Activated T-helper 2 cell treated with anti-CD3 and anti-CD28 coated beads, Interferon-gamma antibody, Interleukin-2, Interleukin-4, amounts not matched to agents 10 μg/mL and 5 μg/mL and 100 μg/mL, durations not matched to agents 14 hours and 24 hours and 36 hours (primary cell): ENCODE measurements at places on chromosomes 16 and 17.
A peak's percentile ranks its signal among the peaks of the same experiment; 100 is the strongest.

- H3K27me3 ChIP-seq, result no peaks in the 10 kb centered on the region
- DNase-seq, result no peak
- no peaks in the 10 kb centered on the region for H3K4me1 ChIP-seq
- no peaks in the 10 kb centered on the region for H3K36me3 ChIP-seq
- no peak overlapping the region for H3K27ac ChIP-seq
Observed at GRCh38 chr17:54626146-54626703, 274.4 kb upstream of the TOM1L1 start.

GRCh38 chr16:88407807-88408206 lies 25.0 kb downstream of the ZNF469 start:
- no peak for DNase-seq
- no peaks in the 10 kb centered on the region for H3K27me3 ChIP-seq
- H3K4me3 ChIP-seq, result no peak overlapping the region
- H3K4me1 ChIP-seq, result peaks cover 6% of the 10 kb centered on the region
- H3K36me3 ChIP-seq, result no peaks in the 10 kb centered on the region
- H3K27ac ChIP-seq, result no peak overlapping the region

- DNase-seq, result peak; percentile 45
- H3K36me3 ChIP-seq, result peaks cover 6% of the 10 kb centered on the region
- H3K4me1 ChIP-seq, result peaks cover 68% of the 10 kb centered on the region
- H3K4me3 ChIP-seq, result peak overlapping the region; percentile 80
- peaks cover 3% of the 10 kb centered on the region for H3K27me3 ChIP-seq
- peak overlapping the region; percentile 4 for H3K27ac ChIP-seq
Observed at GRCh38 chr16:10878644-10879501, 1.9 kb downstream of the CIITA start.

GRCh38 chr17:68172461-68172954 lies 75.3 kb upstream of the AMZ2 start:
- H3K36me3 ChIP-seq, result peaks cover 4% of the 10 kb centered on the region
- DNase-seq, result peak; percentile 58
- H3K4me3 ChIP-seq, result no peak overlapping the region
- H3K4me1 ChIP-seq, result peaks cover 29% of the 10 kb centered on the region
- H3K27ac ChIP-seq, result no peak overlapping the region

- H3K4me3 ChIP-seq, result no peak overlapping the region
- no peaks in the 10 kb centered on the region for H3K36me3 ChIP-seq
- H3K27me3 ChIP-seq, result no peaks in the 10 kb centered on the region
- no peaks in the 10 kb centered on the region for H3K4me1 ChIP-seq
- H3K27ac ChIP-seq, result no peak overlapping the region
Observed at GRCh38 chr17:72360386-72360940, 239.6 kb downstream of the SOX9 start.

DNA sequence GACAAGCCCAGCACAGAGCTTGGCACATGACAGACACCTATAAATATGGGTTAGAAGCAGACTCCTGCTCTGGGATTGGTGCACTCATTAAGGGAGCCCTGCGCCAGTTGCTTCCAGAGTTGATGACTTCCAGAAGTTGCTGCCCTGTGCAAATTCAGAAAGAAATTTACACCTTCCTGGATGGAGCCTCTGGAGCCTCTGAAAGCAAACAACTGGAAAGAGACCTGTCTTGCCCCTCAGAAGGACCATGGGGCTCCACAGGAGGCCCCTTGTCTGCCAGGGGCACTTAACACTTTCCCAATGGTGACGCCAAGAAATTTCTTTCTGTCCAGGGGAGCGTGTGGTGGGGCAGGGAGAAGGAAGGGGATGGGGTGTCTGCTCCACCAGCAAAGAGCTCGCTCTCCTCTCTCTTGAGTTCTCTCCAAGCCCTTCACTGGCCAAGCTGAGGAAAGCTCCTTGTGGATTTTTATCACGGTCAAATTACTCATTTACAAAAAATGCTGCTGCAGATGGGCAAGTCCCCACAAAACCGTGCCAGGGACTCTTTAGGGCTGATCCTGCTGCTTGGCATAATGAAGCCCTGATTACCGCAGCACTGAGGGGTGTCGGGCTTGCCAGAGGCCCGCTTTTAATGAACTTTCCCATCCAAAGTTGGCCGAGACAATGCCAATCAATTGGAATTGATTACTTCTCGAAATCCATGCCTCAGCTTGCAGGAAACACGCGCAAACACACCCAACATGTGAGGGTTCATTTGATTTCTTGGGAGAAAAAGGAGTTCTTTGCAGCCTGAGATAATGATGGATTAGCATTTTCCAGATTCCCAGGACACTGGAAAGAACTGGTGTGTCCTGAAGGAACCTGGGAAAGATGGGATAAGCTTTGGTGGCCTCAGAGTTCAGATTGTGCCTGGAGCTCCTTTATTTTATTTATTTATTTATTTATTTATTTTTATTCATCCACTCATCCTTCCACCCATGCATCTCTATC lies 583.6 kb upstream of the CDH5 start:
- DNase-seq, result no peak
- H3K27me3 ChIP-seq, result no peaks in the 10 kb centered on the region
- H3K27ac ChIP-seq, result no peak overlapping the region
- no peaks in the 10 kb centered on the region for H3K4me1 ChIP-seq
- no peaks in the 10 kb centered on the region for H3K36me3 ChIP-seq
- H3K4me3 ChIP-seq, result no peak overlapping the region

- H3K36me3 ChIP-seq, result no peaks in the 10 kb centered on the region
- no peak overlapping the region for H3K27ac ChIP-seq
- no peaks in the 10 kb centered on the region for H3K27me3 ChIP-seq
- no peak overlapping the region for H3K4me3 ChIP-seq
Observed at GRCh38 chr16:25827709-25828108, 135.9 kb downstream of the HS3ST4 start.

- H3K4me1 ChIP-seq, result no peaks in the 10 kb centered on the region
- no peaks in the 10 kb centered on the region for H3K36me3 ChIP-seq
- DNase-seq, result no peak
Observed at GRCh38 chr17:11561702-11562101, 36.6 kb upstream of the DNAH9 start.

- H3K27ac ChIP-seq, result peak within 1 kb of the TSS; percentile 28
- peaks cover 50% of the 10 kb centered on the region for H3K27me3 ChIP-seq
- DNase-seq, result no peak
- peak within 1 kb of the TSS; percentile 75 for H3K4me3 ChIP-seq
- no peaks in the 10 kb centered on the region for H3K36me3 ChIP-seq
- H3K4me1 ChIP-seq, result peaks cover 9% of the 10 kb centered on the region
Observed at GRCh38 chr17:44829523-44830358, at the start of gene GJC1. Gene GJC1 (minus strand): TSS chr17:44830287. CDS start chr17:44805817, 24,470 bp downstream.

GRCh38 chr17:65401561-65401960 lies 159.9 kb downstream of the AXIN2 start:
- H3K36me3 ChIP-seq, result no peaks in the 10 kb centered on the region
- H3K4me1 ChIP-seq, result no peaks in the 10 kb centered on the region
- no peak overlapping the region for H3K27ac ChIP-seq
- H3K27me3 ChIP-seq, result peaks cover 17% of the 10 kb centered on the region

DNA sequence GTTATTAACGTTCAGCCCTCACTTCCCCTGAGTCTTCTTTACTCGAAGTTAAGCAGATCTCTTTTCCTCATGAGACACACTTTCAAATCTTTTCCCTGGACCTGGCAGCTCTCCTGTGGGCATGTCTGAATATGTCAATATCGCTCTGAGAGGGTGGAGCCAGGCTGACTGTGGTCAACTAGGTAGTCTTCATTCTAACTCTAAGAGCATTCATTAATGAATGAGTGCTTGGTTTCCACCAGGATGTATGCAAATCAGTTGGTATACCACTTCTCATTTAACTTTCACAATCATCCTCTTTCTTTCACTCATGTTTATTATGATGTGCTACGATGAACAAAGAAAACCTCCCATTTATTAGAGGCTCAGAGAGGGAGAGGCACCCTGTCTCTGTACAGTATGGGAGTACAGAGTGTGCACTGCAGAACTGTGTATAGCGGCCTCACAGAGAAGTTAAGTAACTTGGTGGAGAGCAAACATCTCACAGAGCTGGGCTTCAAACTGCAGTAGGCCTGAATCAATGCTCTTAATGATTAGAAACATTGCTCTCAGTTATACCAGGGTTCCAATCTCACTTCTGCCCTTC lies 39.9 kb downstream of the OTOA start:
- no peaks in the 10 kb centered on the region for H3K36me3 ChIP-seq
- H3K27me3 ChIP-seq, result peaks cover 2% of the 10 kb centered on the region
- no peak overlapping the region for H3K4me3 ChIP-seq
- H3K27ac ChIP-seq, result no peak overlapping the region
